Activated CD8-positive, alpha-beta memory T cell treated with anti-CD3 and anti-CD28 coated beads, Interleukin-2, amount 10 ng/mL, durations not matched to agents 7 days and 5 days (primary cell): ENCODE measurements at places on chromosomes 2 and 18. TPM values are rescaled to one million over a fixed set of nuclear protein-coding genes. Genes with fewer than 3 reads are reported as not detected.

- H3K27ac ChIP-seq = no peak overlapping the region
- H3K4me1 ChIP-seq = no peaks in the 10 kb centered on the region
- DNase-seq = no peak
- H3K36me3 ChIP-seq = no peaks in the 10 kb centered on the region
- no peak overlapping the region for H3K4me3 ChIP-seq
These were observed 130.4 kb downstream of the MEIS1 start for GRCh38 chr2:66565291-66565690.

- H3K27me3 ChIP-seq = no peaks in the 10 kb centered on the region
- no peak overlapping the region for H3K4me3 ChIP-seq
- DNase-seq = no peak
- H3K27ac ChIP-seq = no peak overlapping the region
These were observed 37.1 kb downstream of the NHEJ1 start for GRCh38 chr2:219123356-219124135.

DNA sequence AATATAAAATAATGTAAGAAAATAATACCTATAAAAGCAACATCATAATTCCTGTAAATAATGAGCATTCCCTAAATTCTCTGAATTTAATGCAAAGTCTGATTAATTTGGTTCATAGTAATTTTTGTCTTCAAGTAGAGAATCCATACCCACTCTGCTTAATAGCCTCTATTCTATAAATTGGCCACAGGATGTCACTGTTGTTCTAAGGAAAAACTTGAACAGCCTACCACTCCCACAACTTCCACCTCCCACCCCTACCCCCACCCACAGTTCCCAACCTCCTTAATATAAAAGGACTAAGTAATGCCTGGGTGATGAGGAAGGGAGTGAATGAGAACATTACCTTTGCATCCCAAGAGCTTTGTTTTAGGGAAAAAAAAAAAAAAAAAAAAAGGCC is 27.2 kb upstream of the BBS5 start:
- H3K36me3 ChIP-seq = no peaks in the 10 kb centered on the region
- H3K4me3 ChIP-seq = no peak overlapping the region
- H3K27me3 ChIP-seq = peaks cover 14% of the 10 kb centered on the region

DNA sequence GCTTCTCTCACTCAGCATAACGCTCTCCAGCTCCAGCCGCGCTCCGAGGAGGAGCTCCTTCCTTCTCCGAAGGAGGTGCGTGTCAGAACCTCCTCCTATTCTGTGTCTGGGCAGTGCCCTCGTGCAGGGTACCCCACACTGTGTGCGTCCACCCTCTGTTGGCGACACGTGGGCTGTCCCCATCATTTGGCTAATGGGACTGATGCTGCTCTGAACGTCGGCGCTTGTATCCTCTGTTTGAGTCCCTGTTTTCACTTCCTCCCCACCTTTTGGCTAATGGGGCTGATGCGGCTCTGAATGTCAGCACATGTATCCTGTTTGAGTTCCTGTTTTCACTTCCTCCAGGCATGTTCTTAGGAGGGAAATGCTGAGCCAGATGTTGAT is 22.2 kb downstream of the KCNG2 start:
- no peaks in the 10 kb centered on the region for H3K36me3 ChIP-seq
- H3K27me3 ChIP-seq = peaks cover 12% of the 10 kb centered on the region
- H3K27ac ChIP-seq = no peak overlapping the region
- H3K4me1 ChIP-seq = peaks cover 8% of the 10 kb centered on the region
- DNase-seq = no peak

- peaks cover 2% of the 10 kb centered on the region for H3K4me1 ChIP-seq
- peaks cover 42% of the 10 kb centered on the region for H3K27me3 ChIP-seq
- no peak for DNase-seq
- H3K4me3 ChIP-seq = no peak overlapping the region
- no peaks in the 10 kb centered on the region for H3K36me3 ChIP-seq
These were observed 20.4 kb downstream of the GPC1 start for GRCh38 chr2:240455647-240456446.

- H3K4me1 ChIP-seq = no peaks in the 10 kb centered on the region
- H3K4me3 ChIP-seq = no peak overlapping the region
- H3K27ac ChIP-seq = no peak overlapping the region
- H3K27me3 ChIP-seq = peaks cover 2% of the 10 kb centered on the region
- no peaks in the 10 kb centered on the region for H3K36me3 ChIP-seq
- no peak for DNase-seq
These were observed 18.9 kb upstream of the RPL31 start for GRCh38 chr2:100983201-100983600.

AAMP gene
- 61.4 TPM for total RNA-seq

PCARE gene
- not detected for total RNA-seq
